ENCODE measurements at places on chromosomes 4 and X.
A peak's percentile ranks its signal among the peaks of the same experiment; 100 is the strongest.

DNA sequence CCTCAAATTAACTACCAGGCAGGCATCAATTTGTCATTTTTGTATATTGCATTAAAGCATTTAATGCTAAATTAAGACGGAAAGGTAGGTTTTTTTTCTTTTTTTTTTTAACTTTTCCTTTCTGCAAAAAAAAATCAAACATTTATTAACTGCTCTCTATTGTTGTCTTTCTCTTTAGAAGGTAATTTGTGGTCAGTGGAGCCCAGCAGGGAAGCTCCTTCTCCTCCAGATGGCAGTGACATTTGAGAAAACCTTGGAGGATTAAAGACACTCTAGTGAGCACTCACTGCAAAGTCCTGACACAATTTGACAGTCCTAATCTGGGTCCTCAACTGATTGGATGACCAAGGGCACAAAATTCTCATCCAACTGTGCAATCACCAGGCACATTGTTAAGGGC, 102.4 kb downstream of the SLIT2 start:
- no peak for DNase-seq

DNA sequence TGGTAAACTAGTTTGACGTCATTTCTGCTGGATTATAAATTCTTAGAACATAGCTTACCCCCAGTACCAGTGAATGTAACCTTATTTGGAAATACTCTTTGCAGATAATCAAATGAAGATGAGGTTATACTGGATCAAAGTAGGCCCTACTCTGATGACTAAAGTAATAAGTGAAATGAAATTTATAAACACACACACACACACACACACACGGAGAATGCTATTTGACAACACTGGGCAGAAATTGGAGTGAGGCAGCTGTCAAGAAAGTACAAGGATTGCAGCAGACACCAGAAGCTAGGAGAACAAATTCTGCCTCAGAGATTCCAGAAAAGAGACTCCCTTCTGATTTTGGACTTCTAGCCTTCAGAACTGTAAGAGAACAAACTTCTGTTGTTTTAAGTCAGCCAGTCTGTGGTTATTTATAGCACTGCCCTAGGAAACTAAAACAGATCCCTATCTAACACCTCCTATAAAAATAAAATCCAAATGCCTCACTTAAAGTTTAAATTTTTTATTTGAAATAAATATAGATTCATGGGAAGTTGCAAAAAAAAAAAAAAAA, 448.6 kb downstream of the PCDH18 start:
- DNase-seq, result no peak

DNA sequence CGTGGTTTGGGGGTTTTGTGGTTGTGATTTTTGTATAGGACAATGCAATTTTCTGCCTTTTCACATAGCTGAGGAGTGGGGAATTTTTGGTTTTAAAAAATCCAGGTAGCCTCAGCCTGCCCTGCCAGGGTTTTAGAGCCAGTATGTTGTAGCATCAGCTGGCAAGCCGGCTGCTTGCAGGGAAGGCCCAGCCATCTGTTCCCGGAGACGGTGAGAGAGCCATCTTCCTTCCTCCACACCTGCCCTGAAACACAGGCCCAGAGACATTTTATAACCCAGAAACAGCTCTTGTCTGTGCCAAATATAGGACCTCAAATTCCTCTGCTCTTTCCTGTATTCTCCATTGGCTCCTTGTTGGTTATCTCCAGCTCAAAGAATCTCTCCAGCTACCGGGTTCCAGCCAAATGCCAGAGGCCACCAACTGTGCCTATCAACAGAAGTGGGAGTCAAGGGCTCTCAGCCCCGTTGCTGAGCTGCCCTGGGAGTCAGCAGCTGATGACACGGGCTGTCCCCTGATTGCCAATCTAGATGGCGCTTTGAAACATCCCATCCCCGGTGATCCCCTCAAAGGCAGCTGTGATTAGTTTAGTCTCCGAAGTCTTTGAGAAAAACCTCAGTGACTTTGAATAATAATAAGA, 595.2 kb downstream of the MID1IP1 start:
- no peak for DNase-seq

DNA sequence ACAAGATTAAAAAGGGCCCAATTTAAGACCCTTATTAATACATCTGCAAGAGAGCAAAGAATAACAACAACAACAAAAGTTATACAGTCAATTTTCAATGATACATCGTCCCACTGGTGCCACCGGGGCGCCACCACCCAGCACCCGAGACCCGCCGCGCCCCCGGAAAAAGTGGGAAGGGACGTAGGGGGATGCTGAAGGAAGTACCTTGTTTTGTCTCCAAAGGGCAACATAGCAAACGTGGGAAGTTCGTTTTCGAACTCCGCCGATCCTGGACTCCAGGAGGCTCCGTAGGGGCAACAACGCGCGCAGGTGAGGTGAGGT, 1.7 kb downstream of the PDE5A start:
- DNase-seq, result no peak

DNA sequence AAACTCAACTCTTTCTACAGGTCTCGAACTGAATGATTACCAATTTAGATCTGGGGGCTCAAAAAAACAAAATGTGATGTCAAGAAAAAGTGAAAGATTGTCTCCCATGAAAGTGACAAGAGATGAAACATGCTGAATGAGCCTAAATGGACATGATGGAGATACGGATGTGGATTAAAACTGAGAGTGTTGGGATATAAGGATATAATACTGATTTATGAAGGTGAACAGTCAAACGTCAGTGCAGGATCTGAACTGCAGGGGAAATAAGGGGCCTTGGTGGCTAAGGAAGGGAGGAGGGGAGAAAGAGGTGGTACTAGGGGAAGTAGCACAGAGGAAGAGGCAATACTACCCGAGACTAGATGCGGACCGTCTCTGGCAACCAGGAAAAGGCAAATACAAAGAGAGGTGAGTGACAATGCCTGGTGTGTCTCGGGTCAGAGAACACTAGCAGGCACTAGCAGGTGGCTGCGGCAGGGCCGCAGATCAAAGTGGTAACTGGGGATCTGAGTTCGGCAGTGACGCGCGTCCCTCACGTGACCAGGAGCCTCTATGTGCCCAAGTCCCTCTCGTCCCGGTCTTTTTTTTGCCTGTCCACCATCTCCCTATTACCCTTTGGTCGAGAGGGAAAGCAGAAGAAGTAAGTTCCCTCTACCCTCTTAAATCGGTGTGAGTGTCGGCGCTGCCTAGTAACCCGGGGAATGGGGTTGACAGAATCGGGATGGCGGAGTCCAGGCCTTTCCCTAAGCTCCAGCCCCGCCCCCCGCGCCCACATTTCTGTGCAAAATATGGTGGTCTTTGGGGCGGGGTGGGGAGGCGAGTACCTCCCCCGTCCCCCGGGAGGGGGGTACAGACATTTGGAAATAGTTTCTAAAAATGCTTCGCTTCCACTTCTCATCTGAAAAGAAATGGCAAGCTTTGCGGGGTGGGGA, at the start of gene TCEAL1:
Gene TCEAL1 (plus strand): TSS at position 590 of the 932 bp plus-strand sequence. CDS start 942 bp downstream, outside the sequence.
- DNase-seq, result no peak

DNA sequence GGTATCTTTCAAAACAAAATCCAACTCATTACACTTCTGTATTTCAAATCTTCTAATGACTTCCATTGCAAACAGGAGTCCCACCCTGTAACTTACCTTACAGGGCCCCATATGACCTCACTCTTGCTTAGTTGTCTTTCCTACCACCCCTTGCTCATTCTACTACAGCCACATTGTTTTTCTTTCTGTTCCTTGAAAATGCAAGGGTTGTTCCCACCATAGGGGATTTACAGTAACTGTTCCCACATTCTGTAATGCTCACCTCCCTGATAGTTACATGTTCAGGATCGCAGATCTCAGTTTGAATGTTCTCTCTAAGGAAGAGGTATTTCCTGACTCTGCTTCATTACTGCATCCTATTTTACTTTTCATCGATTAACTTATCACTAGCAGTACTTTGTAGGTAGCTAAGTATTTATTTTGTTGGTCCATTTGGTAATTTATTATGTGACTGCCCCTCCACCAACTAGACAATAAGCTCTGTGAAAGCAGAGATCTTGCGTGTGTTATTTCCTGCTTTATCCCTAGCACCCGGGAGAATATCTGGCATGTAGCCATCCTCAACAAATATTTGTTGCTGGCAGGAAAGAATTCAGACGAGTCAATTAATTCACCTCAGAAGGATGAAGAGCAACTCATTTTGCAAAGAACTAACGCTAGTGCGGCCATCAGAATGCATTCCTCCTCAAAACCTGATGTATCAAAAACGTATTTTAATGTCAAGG, 21.4 kb downstream of the MAOB start:
- DNase-seq, result no peak

GRCh38 chrX:118976599-118977340, 2.4 kb downstream of the LONRF3 start:
- DNase-seq, result no peak

DNA sequence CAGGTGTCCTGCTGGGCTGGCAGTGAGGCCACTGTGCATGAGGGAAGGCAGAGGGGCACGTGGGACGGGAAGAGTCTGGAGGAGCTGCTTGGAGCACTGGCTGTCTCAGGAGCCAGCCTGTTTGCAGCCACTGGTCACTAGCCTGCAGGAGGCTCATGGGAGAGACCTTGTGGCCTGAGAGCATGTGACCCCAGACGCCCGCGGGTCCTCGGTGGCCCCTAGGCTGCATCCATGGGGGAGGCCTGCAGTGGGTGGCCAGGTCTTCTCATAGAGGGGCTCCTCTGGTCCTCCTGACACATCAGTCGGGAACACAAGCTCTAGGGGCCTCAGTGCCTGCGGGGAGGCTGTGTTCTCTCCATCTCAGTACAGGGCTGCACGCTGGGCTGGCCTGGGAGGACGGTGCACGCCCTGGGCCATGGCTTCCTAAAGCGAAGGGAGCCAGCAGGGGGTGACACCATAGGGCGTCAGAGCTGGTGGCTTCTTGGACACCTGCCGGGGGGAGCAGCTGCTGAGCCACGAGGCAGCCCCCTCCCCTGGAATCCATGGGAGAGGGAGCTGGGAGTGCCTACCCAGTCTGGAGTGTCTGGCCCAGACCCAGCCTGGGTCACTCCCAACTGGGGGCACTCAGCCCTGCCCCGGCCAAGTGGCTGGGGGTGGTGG, 12.3 kb downstream of the NAT8L start:
- no peak for DNase-seq

- peak; percentile 66 for DNase-seq
These were observed 32.5 kb downstream of the DLG3 start for GRCh38 chrX:70476934-70477733.

DNA sequence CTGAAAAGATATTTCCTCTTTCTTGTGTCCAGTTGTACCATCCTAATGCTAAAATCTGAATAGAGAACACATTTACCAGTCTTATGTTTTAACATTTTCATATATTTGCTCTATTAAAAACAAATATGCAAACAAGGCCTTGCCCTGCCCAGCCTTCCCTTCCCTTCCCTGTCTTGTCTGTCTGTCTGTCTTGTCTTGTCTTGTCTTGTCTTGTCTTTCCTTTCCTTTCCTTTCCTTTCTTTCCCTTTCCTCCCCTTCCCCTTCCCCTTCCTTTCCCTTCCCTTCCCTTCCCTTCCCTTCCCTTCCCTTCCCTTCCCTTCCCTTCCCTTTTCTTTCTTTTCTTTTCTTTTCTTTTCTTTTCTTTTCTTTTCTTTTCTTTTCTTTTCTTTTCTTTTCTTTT, 1103.5 kb downstream of the STIM2 start:
- no peak for DNase-seq

GRCh38 chrX:136199365-136199764, 51.8 kb downstream of the MAP7D3 start:
- no peak for DNase-seq

GRCh38 chr4:113849771-113850170, 88.2 kb upstream of the CAMK2D start:
- DNase-seq, result no peak

GRCh38 chrX:40578039-40578695, 2.6 kb upstream of the ATP6AP2 start:
- DNase-seq, result no peak

GRCh38 chrX:41314204-41314603, 19.8 kb upstream of the DDX3X start:
- DNase-seq, result no peak

GRCh38 chr4:127730142-127730913, at the start of gene SLC25A31:
SLC25A31 (plus strand) TSS chr4:127730400; CDS start chr4:127730546, 146 bp downstream.
- no peak for DNase-seq

DNA sequence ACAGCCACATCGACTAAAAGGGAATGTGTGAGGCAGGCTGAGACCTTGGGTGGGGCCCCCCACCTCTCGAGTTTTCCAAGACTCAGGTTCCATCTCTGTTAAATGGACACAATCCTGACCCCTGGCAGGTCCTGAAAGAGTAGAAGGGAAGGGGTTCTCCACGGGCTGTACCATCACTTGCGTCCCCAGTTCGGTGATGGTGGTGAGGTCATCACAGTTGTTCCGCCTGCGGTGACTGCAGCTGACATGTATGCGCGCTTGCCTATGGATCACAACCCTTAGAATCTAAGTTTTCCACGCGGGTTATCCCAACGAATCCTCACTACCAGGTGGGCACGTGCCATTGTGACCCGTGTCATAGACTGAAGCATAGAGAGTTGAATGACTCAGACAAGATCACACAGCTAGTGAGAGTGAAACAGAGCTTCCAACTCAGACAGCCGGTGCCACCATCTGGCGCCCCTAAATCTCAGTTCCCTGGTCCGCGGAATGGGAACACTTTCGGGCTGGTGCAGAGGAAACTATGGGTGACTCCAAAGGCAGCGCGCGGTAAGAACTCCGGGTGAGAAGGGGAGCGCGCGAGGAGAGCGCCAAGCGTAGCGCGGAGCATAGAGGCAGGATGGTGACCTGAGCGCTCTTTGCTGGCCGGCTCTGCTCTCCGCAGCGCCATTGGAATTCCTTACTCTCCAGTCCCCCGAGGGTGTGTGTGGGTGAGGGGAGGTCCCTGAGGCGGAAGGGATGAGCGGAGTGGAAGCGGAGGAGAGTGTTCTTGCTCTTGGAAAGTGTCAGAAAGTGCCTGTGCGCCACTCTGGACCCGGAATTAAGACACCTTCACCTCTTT, 10.5 kb downstream of the MSX1 start:
- no peak for DNase-seq

- no peak for DNase-seq
These were observed 38.6 kb downstream of the TRIM2 start for GRCh38 chr4:153242839-153243324.

- DNase-seq, result no peak
These were observed 2.7 kb downstream of the TMEM255A start for GRCh38 chrX:120308558-120308957.

GRCh38 chr4:177052211-177052934, 257.3 kb upstream of the NEIL3 start:
- DNase-seq, result no peak

- no peak for DNase-seq
These were observed 51.2 kb downstream of the TMPRSS11E start for GRCh38 chr4:68498413-68499007.

DNA sequence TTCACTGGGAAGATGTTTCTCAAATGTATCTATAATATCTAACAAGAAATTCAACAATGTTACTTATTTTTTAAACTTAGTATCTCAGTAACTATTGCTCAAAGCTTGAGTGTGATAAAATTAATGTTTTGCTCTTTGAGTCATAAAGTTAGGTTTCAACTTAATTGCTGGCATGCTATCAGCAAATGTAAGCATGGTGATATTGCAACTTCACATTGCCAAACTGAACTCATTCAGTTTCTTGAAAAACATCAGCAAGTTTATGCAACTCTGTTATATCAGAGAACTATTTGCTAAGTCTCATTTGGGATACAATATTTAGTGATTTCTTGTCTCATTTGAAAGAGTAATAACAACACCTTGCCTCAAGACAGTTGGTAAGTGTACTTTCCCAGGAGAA, 91.2 kb upstream of the KLF3 start:
- no peak for DNase-seq

GRCh38 chrX:122248681-122249080, 935.4 kb upstream of the GRIA3 start:
- no peak for DNase-seq

All from ascending aorta (tissue), 2 donors.